ENCODE measurements at places on chromosomes 4 and X.

GRCh38 chrX:106917830-106918500 lies 2.2 kb upstream of the CLDN2 start:
- DNase-seq: peak; percentile 32

GRCh38 chr4:148065075-148065474 lies 333.2 kb downstream of the ARHGAP10 start:
- DNase-seq: no peak

- no peak for DNase-seq
These were observed 32.4 kb downstream of the PPARGC1A start for GRCh38 chr4:23857367-23857959.

DNA sequence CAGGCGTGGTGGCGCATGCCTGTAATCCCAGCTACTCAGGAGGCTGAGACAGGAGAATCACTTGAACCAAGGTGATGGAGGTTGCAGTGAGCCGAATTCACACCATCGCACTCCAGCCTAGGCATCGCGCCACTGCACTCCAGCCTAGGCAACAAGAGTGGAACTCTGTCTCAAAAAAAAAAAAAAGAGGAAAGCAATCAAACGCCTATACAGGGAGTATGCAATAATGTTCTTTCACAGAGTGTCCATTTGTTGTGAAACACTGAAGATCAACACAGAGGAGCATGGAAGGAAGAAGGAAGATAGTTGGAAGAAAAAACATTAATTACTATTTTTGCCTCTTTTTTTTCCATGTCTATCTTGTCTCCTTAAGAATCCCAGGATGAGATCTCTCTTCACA lies 113.4 kb downstream of the FBXO8 start:
- no peak for DNase-seq

DNA sequence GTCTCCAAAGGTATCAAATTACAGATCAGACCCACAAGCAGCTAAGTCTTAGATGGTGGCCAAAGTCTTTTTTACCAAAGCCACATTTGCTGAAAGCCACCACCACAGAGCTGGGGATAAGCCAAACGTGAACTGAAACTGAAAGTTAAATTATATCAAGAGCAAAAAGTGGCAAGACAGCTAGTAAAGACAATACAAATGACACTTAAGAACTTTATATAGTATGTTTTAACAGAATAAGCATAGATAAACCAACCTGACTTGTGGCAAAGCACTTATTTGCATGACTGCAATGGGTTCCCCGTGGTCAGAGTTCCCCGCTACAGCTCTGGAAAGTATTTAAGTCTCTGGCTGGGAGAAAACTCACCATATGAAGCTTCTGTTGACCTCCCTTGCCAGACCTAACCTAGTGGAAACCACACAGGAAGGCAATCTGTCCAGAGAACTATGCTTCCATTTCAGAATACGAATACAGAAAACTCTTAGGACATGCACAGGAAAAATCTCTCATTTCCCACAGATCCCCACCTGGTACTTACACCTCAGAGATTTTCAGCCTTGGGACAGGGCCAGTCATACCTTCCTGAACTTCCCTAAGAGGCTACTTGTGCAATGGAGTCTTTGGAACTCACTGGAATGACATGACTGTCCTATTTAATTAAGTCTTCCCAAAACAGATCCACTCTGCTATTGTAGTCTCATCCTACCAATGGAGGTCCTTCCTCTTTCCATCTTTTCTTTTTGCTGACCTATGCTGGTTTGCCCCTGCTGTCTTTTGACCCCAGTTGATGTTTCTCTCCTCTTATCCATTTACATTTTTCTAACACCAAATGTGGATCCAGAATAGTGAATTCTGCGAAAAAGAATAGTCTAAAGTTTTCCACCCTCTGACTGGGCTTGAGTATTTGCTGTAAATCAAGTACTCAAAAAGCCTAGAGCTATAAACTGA lies 225.1 kb downstream of the NR3C2 start:
- DNase-seq: no peak

DNA sequence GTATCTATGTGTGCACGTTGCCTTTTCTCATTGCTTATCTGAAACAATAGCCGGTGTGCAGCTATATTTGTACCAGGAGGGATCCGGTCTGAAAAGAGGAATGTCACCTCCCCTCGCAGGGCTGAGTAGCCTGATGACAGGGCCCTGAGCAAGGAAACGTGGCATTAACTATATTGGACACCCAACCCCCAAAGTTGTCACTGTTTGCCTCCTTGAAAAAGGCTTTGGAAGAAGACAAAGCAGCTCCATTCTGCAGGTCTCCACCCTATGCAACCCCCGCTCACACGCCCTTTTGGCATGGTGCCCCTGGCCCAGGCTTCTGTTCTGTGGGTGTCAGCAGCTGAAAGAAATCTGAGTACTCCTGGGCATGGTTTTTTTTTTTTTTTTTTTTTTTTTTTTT lies 8.2 kb downstream of the PRRG3 start:
- DNase-seq: no peak

DNA sequence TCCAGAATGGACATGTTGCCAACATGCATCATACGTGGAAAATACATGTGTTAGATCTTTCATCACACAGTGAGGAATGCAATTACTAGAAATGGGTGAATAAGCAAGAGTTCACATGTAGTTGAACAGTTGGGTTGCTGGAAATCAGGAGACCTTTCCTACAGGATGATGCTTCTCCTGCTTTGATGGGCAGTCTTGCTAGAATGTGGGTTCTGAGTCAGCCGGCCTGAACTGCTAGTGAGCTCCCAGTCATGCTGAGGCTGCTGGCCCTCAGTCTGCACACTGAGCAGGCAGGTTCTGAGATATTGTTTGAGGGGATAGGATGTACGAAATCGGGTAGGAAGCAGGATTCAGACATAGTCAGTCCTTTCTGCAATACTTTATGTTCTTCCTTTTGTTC lies 20.2 kb downstream of the MSL3 start:
- DNase-seq: no peak

- no peak for DNase-seq
These were observed 541.2 kb upstream of the SMIM31 start for GRCh38 chr4:164212714-164213113.

GRCh38 chr4:38654273-38654672 lies 9.7 kb upstream of the KLF3 start:
- DNase-seq: no peak

DNA sequence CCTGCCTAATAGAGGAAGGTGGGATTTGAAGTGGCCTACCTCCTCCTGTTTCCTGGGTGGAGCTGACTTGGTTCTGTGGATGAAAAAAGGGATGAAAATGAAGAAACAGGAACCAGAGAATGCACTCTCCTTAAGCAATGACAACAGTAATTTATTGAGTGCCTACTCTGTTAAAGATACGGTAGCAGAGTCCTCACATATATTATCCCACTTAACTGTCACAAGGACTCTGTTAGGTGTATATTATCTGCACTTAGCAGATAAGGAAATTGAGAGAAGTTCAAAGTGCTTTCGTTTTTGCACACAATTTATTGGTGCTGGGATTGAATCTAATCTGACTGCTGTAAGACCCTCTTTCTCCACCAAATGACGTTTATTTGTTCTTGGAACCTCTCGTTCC lies 301.2 kb downstream of the PACRGL start:
- DNase-seq: no peak

Data from HS-5 (cell line).